Foreskin keratinocyte (primary cell): ENCODE measurements at places on chromosomes 12 and 14. TPM values are rescaled to one million over a fixed set of nuclear protein-coding genes. Genes with fewer than 3 reads are reported as not detected.

DNA sequence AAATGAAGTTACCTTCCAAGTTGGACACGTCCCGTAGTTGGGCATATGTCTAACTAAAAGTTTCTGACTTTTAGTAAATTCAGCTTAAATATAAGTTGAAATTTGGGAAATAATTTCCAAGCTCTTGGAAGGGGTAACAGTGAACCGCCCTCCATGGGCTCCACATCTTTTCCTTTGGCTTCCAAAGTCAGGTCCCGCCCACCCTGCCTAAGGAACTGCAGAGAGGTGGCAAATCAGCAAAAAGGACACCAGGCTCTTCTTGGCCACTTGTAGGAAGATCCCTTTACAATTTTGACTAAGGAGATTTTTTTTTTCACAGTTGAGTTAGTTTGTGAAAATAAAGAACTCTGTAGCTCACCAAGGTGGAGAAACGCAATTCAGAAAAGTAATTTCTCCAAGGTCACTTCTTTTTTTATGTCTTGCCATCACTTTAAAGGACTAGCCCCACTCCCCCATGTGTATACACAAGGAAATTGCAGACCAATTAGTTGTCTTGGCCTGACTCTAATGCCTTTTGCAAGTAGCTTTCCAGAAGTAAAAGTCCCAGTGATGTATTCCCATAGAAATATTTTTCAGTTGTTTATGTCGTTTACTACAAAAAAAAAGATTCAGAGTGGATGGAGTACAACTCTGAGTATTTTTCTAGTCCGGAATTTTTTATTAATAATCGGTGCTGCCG lies 181.2 kb downstream of the PELI2 start:
- no peak for DNase-seq

DNA sequence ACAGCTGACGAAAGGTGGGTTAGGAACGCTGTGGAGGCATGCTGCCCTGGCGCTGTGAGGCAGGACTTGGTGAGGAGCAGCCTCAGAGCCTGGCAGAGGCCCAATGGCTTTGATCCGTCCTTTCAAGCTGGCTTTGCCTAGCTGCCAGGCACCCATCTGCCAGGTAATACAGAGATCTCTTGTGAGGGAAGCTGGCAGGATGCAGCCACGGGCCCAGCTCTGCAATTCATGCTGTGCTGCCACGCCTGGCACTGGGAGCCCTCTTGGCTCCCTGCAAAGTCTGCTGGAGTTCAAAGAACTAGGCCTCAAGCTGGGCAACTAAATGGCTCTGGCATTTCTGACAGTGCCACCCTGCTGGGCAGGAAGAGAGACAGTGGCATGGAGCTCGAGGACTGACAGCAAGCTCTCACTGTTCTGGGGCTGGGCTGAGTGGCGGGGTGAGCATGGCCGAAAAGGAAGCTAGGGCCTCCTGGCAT lies 18.7 kb downstream of the IQSEC3 start:
- no peak for DNase-seq

DNA sequence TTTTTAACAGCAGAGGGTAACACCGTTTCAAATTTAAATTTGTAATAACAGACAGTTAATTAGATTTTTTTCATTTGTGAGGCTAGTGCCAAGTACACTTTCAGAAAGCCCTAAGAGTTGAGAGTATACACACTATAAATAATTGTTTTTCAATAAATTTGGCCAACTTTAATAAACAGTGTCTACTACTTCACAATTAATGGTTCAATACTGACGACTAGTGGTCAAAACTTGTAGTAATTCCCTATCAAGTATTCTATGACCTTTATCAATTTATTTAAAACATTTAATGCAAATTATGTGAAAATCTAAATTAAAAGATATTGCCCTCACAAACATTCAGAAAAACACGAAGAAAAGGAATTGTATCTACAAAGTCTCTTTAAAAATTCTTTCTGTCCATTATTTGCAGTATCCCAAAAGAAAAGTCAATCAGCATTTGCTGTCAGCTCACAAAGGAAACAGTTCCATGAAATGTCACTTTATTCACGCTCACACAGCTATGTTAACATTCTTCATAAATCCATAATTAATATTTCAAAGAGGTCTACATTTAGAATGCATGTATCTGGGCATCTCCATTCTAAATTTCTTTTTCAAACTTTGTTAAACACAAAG lies 91.2 kb downstream of the CEP128 start:
- DNase-seq, result peak; percentile 7

GRCh38 chr12:57822392-57823130 lies 4.0 kb upstream of the AVIL start:
- DNase-seq, result no peak

GRCh38 chr14:72479461-72479931 lies 414.4 kb downstream of the DPF3 start:
- no peak for DNase-seq

DNA sequence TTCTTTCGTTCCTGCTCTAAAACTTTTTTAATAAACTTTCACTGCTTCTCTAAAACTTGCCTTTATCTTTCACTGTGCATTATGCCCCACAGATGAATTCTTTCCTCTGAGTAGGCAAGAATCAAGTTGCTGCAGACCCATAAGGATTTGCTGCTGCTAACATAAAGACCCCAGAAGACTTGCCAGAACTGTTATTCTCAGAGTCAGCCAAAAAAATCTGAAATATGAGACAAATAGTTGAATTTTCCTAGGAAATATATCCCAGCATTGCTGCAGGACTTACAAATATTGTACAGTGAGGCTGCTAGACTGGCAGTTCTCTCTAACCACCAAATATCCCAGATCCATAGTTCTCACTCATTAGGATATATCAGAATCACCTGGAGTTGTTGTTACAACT lies 349.1 kb upstream of the FLRT2 start:
- no peak for DNase-seq

GRCh38 chr12:103673891-103674375 lies 86.9 kb downstream of the STAB2 start:
- no peak for DNase-seq

Gene GALNT9
- not detected in 2 replicates for total RNA-seq

Gene RNASE1
- not detected in 2 replicates for total RNA-seq

Gene OR6C3
- total RNA-seq, result not detected in 2 replicates
